DMS53 (cell line): ENCODE measurements at places on chromosomes 3 and 15.

DNA sequence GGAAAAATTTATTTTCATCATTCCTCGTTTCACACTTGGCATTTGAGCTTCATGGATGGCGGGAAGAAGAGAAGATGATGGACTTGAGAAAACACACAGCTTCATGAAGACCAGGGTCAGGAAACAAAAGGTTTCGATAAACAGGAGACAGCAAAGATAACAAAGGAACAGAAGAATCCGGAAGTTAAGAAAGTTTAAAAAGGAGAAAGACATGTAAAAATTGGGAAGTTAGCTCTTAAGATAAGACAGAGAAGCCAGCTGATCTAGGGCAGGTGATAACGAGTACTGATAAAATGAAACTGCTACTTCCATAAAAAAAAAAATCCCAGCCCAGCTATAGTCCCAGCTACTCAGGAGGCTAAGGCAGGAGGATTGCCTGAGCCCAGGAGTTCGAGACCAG is 23.9 kb downstream of the IL5RA start:
- no peak for DNase-seq

- no peak for DNase-seq
Observed at GRCh38 chr3:77404871-77405270, 365.0 kb downstream of the ROBO2 start.

DNA sequence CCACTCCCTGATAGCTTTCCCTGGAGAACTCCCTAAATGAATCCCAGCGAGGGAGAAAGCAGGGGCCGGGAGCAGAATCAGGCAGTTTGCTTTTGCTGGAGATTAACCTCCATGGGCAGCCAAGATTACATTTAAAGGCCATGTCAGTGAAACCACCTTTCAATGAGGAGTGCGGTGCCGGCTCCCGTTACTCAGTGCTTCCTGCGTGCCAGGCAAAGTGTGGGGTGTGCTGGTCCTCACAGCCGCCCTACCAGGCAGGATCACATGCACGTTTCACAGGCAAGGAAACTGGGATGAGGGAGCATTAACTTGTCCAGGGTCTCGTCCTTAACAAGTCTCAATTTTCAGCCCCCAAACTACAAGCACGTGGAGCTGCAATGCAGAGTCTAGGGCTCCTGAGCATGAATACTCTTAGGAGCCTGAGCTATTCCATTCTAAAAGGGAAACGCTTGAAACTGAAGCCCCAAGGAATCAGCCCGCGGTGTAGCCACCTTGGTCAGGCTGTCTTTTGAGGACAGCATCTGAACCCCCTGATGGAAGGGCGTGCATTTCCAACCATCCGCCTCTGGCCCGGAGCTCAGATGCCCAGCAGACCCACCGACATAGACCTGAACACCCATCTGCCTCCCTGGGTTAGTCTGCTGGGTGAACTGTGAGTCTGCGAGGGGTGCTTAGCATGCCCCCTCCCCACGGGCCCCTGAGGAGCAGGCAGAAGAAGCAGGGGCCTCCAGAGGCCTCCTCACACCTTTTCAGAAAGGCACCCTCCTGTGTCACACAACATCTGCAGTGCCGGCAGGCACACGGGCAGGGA is 5.6 kb downstream of the IGDCC3 start:
- no peak for DNase-seq

DNA sequence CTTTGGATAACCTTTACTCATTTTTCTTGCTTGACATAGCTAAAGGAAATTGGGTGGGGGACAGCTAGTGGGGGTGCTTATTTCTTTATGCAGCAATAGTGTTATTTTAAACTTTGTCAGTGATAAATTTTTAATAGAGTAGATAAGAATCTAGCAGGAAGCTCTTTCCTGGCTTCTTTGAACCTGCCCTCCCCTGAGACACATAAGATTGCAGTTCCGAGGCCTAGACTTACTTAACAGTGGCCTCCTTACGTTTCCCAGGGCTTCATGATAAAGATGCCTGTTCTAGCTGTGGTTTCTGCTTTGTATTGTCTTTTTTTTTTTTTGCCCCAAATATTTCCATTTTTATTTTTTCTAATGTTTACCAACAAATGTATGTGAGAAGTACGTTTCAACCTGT is 170.1 kb downstream of the VPS8 start:
- no peak for DNase-seq

GRCh38 chr3:197499427-197499826 is 56.3 kb downstream of the BDH1 start:
- no peak for DNase-seq

- peak; percentile 12 for DNase-seq
Observed at GRCh38 chr3:23253214-23253613, 50.1 kb downstream of the UBE2E2 start.

DNA sequence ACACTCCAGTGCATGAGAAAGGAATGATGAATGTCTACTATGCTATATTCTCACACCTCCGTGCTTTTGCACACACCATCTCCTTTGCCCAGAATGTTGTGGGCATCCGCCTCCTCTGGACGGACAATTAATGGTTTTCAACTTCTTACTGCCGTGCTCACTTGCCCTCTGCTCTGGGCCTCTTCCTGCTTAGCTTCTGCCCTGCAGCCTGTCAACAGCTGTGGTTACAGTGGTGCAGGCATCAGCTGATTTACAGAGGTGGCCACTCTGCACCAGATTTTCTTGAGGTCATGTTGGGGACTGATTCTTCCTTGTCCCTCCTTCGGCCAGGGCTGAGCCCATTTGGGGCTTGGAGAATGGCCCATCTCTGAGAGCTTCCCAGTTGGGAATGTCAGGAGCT is 56.5 kb upstream of the TMEM115 start:
- no peak for DNase-seq

- DNase-seq, result peak; percentile 55
Observed at GRCh38 chr15:56052395-56053045, 59.1 kb upstream of the NEDD4 start.

DNA sequence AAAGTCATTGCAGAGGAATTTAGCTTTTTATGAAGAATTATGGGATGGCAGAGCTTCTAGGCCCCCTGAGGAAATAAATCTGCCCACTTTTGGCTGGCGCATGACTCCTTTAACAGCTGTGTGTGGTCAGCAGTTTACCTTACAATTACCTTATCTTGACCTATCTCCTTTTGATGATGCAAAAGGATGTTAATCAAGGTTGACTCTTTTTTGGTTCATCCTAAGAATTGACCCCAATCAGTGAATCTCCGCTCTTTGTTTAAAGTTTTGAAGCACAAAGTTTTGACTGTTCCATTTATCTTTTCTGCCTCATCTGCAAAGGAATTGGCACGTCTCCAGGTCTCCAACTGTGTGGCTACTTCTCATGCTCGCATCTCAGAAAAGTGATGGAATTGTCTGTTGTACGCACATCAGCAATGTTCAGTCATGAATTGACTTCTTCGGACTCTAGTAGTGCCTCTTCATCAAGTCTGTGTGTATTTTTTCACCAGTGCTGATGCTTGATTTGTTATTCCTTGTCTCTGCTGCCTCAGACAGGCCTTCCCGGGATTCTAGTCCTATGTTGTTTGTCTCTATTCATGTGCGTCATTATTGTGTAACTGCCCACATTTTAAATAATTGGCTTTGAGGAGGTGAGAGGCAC is 196.2 kb upstream of the CFAP20DC start:
- no peak for DNase-seq

- no peak for DNase-seq
Observed at GRCh38 chr3:126349611-126350501, 7.4 kb downstream of the KLF15 start.

GRCh38 chr3:31934018-31934417 is 47.0 kb downstream of the OSBPL10 start:
- DNase-seq, result no peak

- no peak for DNase-seq
Observed at GRCh38 chr15:100114100-100114499, 227.7 kb downstream of the ADAMTS17 start.

DNA sequence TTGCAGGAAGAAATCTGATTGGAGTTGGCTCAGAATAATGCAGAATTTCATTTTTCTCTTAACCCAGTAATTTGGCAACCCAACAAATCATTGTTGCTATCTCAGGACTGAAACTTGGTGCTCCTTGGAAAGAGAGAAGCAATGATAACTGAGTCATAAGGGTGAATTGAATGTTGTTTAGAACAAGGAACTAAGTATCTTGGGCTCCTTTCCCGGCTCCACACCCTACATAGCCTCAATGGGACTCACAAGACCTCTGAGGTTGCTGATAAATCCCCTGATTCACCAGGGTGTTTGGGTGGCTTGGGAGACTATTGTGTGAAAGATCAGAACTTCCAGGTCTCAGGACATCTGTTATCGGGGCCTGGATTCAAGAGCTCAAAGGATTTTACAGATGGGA is 7.8 kb upstream of the RAB8B start:
- no peak for DNase-seq

DNA sequence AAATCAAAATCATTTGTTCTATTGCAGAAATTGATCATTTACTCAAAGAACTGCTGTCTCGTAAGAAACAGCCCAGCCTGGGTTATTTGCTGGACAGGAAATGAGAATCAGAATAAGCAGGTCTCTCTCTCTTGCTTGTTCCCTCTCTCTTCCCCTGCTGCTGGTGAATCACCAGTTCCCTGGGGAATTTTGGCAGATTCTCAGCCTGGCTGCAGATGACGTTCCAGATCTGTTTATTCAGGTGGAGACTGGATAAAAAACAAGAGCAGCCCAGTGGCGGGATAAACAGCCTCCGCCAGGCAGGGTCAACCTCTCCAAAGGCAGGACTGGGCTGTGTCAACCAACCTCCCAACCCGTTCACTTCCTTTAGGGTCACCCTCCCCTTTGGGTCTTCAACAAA is 72.1 kb downstream of the LRIG1 start:
- peak; percentile 86 for DNase-seq

- no peak for DNase-seq
Observed at GRCh38 chr15:77591968-77592613, 40.6 kb downstream of the LINGO1 start.

- no peak for DNase-seq
Observed at GRCh38 chr3:119350114-119350513, 55.9 kb downstream of the ARHGAP31 start.

GRCh38 chr3:11807686-11808085 is 39.0 kb downstream of the TAMM41 start:
- DNase-seq, result no peak

GRCh38 chr3:117871934-117872333 is 1162.4 kb downstream of the TUSC7 start:
- DNase-seq, result no peak

GRCh38 chr15:80904998-80905397 is 84.6 kb downstream of the MESD start:
- peak; percentile 49 for DNase-seq

- no peak for DNase-seq
Observed at GRCh38 chr15:40087991-40088928, 20.4 kb downstream of the BMF start.

DNA sequence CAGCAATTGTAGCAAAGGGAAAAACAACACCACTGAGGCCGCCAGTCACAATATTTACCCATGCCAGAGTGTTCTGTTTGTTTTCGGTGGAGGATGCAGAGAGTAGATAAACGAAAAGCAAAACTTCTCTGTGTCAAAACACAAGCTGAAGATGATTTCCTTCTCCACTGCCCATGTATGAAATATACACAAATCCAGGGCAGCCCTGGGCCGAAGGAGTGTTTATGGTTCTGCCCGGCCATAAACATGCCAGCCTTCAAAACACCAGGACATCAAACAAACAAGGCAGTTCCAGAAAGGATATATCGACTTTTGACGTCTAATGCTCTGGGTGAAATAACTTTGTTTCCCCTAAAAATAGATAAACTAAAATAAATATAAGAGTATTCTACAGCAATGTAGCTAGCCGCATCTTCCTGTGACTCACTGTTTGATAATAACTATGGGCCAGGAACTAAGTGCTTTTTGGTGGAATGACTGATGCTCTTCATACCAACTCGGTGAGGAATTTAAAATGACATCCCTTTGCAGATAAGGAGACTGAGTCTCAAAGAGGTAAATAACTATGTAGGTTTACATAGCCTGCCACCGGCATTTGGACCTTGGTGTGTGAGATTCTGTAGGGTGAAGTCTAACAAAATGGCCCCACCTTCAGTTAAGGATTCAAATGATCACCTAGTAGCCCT is 82.8 kb downstream of the MAGI1 start:
- peak; percentile 48 for DNase-seq

- DNase-seq, result peak; percentile 61
Observed at GRCh38 chr15:59138243-59138642, 33.3 kb downstream of the CCNB2 start.

GRCh38 chr3:122679085-122679881 is 1.4 kb upstream of the PARP14 start:
- DNase-seq, result peak; percentile 82

DNA sequence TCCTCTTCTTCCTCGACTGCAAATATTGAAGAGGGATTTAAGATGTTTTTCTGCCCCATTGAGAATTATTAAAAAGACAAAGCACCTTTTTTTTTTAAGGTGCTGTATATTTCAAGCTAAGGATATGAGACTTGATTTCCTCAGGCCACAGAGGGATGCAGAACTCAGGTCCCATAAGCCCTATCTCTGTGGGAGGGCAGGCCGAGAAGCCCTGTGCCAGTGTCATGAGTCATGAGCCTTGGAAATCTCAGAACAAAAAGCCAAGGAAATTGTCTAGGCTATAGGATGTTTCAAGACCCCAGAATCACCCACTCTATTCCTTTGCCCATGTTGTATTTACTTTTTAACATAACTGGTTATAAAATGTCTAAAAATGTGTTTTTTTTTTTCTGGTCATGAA is 7.3 kb downstream of the ESYT3 start:
- DNase-seq, result no peak

- DNase-seq, result no peak
Observed at GRCh38 chr3:124397088-124397487, 333.2 kb upstream of the UMPS start.

DNA sequence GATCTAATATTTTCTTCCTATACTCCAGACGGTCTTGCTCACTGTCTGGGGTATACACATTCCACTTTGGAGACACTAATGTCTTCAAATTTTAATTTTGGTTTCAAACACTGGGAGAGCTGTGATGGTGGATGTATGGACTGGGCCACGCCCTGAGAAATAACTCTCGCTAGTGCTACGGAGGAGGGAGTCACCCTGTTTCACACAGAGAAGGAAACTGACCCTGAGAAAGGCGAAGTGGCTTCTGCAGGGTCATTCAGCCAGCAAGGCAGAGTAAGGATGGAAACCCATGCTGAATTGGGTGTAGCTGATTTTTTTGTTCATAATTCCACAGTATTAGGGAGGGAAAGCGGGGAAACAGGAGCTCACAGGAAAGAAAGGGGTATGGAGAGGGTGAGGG is 8.6 kb upstream of the SKIC8 start:
- peak; percentile 18 for DNase-seq

DNA sequence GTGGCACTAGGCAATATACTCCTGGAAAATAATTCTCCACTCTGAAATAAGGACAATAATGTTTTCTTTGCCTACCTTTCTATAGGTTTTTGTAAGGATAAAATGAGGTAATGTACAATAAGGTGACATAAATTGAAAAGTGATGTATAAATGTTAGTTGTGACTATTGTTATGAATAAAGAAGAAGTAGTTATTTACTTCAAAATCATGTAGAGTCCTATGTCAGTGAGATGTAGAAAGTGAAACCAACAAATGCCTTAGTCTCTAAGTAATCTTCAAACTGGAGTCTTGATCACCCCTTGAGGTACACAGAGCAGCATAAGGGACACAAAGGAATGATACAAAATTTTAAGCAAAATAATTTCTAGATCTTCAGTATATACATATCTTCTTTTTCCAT is 60.3 kb upstream of the TP63 start:
- no peak for DNase-seq
